ENCODE measurements at places on chromosomes 5 and 9. TPM values are rescaled to one million over a fixed set of nuclear protein-coding genes. Genes with fewer than 3 reads are reported as not detected.

DNA sequence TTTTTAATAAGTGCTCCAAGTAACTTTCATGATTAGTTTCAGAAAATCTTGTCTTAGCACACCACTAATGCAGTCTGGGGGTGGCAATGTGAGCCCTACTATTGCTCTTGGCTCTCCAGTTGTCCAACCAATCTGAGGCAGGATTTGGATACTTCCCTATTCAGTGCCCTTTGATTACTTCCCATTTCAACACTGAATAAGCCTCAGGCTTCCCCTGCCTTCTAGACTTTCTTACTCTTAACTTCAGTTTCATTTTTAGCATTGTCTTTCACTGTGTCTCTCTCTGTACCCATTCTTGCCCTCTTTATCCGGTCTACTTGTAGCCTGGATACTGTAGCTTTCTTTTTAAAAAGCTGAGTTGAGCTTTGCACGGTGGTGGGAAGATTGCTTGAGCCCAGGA lies 186.1 kb downstream of the C9orf152 start:
- no peak for DNase-seq

GRCh38 chr9:108479989-108480652 lies 375.7 kb downstream of the ACTL7B start:
- no peak for DNase-seq

Gene FIBCD1
- not detected for total RNA-seq

DNA sequence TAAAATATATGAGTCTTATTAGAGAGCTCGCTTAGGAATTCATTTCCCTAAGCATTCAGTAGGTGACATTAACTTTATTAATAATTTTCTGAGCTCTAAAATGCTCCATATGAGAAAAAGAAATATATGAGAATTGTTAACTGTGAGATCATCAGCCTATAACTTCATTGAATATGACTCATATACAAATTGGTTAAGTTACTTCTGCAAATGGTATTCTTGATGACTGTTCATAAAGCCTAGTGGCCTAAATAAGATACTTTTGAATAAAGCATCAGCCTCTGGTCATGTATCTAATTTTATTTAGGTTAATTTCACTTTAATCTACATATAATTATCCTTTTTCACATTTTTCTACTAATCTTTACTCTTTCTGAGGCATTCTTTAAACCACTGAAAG lies 710.2 kb upstream of the ACO1 start:
- DNase-seq = no peak

Gene ALDH1A1
- total RNA-seq = 295 TPM

DNA sequence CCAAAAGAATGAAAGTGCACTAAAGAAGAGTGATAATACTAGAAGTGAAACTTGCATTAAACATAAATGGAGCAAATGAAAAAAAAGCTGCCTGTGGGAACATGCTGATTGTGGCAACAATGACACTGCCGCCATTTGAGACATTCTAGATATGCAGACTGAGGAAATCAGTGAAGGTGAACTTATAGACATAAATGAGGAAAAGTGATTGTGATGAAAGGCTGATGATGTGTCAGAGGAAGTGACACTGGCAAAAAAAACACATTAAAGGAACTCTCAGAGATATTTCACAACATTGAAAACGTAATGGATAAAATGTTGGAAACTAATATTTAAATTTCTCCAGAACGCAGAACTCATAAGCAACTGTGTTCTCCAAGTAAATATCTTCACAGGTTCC lies 1.2 kb downstream of the ERCC8 start:
- DNase-seq = no peak

Gene TERT
- total RNA-seq = not detected

DNA sequence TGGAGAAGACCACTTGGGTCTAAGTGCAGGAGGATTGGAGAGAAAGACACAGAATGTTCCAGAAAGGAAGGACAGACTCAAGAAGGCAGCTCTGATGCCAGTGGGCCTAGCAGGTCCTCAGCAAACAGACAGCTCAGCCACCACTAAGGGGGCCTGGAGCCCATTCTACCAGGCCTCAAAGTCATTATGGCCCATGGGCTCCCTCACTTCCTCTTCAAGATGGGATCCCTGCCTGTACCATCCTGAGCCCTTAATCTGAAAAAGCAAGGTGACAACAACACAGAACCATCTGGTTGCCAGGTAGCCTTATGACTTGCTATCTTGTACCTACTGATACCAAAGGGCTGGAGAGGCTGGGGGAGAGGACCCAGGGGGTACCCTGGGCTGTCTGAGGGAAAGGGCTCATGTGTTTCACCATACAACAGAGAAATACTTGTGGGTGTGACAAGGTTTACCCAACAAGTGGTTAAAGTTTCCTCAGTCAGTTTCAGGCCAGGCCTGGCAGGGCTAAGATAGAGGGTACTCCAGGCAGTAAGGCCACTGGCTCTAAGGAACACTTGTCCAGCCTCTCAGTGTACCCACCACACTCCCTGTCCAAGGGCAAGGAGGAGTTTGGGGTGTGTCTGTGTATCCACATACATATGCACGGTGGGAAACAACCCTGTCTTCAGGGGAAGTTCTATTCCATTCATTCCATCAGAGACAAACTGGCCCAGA lies 30.7 kb downstream of the TCF7 start:
- no peak for DNase-seq

GRCh38 chr5:75536147-75536546 lies 24.5 kb downstream of the POLK start:
- DNase-seq = no peak

DNA sequence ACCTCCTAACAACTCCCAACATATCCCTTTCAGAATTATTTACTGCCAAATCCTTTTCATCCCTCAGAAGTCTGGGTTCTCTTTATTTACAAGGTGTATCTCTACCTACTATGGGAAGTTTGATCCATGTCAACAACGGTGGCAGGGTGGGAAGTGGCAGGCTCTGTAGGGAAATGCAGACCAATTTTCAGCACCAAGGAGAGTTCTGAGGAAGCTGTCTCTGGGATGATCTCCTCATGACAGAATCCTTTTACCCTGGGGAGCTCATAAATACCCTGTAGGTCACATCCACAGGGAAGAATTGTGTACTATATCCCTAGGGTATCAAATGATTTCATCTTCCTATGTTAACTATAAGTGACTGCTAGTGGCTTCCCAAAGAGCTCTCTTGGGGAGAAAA lies 107.8 kb upstream of the NEK6 start:
- no peak for DNase-seq

GRCh38 chr5:42306287-42306686 lies 117.0 kb upstream of the GHR start:
- DNase-seq = no peak

GRCh38 chr9:84668196-84669012 lies 1.1 kb upstream of the NTRK2 start:
- DNase-seq = peak; percentile 92

Gene GPR150
- total RNA-seq = not detected

DNA sequence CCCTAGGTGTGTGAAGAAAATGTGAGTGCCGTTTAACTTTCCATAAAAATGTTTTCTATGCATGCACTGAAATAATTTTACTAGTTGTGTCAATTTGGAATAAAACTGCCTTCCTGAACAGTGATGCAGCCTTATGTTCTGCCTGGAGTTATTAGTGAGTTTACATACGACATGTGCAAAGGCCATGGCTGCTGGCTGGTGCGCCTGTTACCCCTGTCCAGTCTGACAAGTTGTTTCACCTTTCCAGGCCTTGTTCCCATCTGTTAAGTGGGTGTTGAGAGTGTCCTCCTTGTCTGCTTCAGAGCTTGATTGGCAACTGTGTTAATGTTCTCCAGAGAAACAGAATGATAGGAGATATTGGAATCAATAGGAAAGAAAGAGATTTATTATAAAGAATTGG lies 60.6 kb downstream of the TJP2 start:
- no peak for DNase-seq

DNA sequence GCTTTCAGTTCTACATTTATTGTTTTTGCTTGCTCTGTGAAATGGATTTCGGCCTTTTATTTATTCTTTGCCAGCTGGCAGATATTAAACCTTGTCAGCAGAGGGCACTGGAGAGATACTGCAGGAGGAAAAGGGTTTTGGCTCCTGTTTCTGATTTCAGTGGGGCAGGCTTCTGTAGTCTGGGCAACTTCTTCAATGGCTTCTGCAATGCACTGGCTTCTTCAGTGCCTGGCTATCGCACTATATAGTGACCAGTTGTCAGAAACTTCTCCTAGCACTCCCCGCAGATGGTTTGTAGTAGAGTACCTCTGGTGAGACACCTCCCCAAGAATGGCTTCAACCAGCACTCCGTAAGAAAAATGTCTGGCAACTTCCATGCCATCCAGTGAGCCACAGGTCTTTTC lies 3.2 kb upstream of the NFX1 start:
- DNase-seq = peak; percentile 58

DNA sequence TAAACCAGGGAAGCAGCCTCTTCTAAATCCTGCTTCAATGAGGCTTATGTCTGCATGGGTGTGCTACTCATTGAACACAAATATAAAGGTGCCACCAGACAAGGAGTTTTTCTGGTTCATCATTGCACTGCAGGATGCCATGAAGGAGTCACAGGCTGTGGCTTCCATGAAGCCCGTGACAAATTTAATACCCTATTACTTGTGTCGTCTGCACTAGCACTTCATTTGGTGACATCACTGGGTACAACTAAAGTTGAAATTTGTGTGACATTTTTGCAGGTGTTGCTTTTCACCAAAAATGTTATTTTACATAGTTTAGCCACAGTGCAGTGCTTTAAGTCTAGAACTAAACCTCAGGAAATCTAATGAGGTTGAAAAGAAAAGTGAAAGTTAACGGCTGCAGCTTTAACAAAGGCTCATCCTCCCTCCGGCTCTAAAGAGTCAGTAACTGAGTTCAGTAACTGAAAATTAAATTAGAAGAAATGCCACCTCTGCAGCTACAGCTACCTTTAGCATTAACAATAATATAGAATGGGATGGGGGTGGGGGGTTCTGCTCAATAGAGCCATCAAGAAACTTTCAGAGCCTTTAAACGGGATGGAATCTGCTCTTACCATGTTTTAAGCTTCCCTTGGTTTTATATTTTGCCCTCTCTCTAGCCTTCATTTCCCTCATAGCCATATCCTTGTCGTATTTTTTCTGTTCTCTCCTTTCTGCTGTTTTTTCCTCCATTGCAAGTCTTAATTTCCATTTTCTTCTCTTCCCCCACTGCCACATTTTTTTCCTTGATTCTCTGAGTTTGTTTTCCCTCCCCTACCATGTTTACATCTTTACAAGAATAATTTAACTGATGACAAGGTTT lies 233.8 kb upstream of the TMEM161B start:
- DNase-seq = no peak

- DNase-seq = no peak
These were observed 331.5 kb downstream of the ZNF608 start for GRCh38 chr5:124414973-124415372.

Gene PCDHGC4
- 4.2 TPM for total RNA-seq

Gene CAST
- total RNA-seq = 200 TPM

Gene LEAP2
- 2.1 TPM for total RNA-seq

DNA sequence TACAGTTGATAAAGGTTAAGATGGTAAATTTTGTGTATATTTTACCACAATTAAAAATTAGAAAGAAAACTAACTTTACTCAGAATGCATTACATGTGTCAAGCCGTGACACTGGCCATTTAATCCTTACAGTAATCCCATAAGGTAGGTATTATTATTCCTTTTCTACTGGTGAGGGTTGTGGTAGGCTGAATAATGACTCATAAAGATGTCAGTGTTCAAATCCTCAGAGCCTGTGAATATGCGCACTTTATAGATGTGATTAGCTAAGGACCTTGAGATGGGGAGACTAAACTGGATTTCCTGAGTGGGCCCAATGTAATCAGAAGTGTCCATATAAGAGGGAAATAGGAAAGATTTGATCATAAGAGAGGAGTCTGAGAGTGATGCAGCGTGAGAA lies 288.1 kb downstream of the TMEM167A start:
- no peak for DNase-seq

- no peak for DNase-seq
These were observed 72.8 kb downstream of the SNCAIP start for GRCh38 chr5:122384739-122385235.

Gene FBXW11
- 64.9 TPM for total RNA-seq

DNA sequence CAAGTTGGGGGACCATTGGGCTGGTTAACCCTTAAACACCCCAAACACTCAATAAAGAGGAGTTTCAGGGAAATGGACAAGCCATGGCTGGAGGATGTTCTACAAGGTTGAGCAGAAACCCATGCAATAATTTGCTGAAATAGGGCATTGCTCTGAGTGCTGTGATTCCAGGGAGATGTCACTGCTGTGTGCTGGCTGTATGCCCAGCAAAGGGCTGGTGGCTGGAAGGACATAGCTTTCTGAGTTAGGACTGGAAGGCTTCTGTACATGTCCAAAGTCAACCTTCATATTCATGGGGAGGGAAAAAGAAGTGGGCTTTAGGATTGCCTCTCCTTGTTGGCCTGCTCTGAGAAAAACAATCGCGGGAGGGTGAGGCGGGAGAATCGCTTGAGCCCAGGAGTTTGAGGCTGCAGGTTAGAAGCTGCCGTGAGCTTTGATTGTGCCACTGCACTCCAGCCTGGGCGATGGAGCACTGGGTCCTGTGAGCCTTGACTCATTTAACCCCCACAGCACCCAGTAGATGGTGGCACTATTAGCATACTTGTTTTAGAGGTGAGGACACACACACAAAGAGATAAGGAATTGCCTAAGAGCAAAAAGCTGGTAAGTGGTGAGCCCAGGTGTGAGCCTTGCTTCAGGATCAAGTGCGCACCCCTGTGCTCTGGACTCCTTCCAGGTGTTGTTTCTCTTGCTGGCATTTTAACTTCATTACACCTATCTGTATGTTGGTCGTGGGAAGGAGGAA lies 20.4 kb downstream of the IL12B start:
- peak; percentile 16 for DNase-seq

Gene ARL14EPL
- total RNA-seq = not detected

DNA sequence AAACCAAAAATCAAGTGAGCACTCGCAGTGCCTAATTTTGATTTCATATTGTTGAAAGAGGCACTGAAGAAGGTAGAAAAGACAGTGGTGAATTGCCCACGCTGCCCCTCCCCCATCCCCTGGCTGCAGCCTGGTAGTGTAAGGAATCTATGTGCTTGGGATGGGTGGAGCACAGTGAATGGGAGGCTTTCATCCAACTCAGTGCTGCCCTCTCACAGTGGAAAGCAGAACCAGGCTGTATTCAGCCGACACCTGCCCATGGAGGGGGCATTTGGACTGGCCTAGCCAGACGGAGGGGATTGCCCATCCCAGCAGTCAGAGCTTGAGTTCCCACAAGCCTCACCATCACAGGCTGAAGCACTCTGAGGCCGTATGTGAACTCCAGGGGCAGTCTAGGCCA lies 800.4 kb upstream of the DMAC1 start:
- no peak for DNase-seq

DNA sequence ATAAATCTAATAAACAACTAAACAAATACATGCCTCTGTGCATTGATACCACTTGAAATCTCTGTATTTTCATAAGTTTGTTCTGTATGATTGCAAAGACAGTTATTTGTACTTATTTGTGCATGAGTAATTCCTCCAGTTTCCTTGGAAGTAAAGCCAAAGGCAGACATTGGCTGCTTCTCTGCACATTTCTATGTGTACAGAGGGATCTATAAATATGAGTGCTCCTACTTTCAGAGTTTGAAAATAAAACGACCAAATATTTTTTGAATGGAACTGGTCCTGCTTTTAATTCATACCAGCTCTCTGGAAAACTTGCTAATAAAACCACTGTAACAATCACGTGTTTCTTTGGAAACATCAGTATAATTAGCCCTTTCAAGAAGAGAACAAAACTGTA lies 306.5 kb downstream of the MAN2A1 start:
- no peak for DNase-seq

Gene PIP5KL1
- 1.0 TPM for total RNA-seq

Gene PCDHA1
- total RNA-seq = not detected
